ENCODE measurements at places on chromosomes 4 and X.

GRCh38 chr4:1409491-1410425 is 3.5 kb upstream of the NKX1-1 start:
- no peak for DNase-seq

DNA sequence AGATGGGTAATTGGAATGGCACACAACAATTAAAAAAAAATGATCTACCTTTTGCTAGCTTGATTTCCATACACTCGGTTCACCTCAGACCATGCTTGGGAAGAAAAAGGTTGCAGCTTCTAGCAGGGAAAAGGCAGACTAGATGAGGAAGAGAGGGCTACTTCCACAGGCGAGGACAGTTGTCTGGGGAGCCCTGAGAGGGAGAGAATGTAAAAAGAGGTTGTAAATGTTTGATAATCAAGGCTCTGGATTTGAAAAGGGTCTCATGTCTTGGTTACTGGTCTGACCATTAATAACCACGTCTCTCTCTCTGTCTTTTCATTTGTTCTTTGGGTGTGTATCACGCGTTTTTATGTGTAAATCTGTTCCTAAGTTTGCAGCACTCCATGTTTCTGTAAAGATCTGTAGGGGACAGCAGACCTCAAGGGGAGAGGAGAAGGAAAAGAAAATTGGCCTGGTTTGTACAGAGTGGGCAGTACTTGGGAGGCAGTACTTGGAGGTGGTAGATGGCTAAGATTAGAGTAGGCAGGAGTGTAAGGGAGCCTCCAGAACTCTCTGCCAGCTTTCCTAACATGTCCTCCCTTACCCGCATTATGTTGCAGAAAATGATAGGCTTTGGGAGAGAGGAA is 750 bp downstream of the ARMCX5 start:
- peak; percentile 22 for DNase-seq

- no peak for DNase-seq
These were observed 306.0 kb downstream of the RPA4 start for GRCh38 chrX:97189668-97190067.

DNA sequence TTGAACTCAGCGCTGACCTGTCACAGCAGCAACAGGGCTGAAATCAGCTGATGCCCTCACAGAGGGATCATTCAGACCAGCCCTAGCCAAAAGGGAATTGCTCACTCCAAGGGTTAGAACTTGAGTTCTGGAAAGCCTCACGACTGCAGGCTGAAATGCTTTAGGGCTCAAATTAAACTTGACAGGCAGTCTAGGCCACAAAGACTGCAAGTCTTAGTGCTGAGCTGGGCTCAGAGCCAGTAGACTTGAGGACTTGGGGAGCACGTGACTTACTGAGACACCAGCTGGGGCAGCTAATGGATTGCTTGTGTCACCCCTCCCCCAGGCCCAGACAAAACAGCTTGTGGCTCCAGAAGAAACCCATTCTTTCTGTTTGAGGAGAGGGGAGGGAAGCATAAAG is 119.0 kb upstream of the SLC6A14 start:
- peak; percentile 80 for DNase-seq

DNA sequence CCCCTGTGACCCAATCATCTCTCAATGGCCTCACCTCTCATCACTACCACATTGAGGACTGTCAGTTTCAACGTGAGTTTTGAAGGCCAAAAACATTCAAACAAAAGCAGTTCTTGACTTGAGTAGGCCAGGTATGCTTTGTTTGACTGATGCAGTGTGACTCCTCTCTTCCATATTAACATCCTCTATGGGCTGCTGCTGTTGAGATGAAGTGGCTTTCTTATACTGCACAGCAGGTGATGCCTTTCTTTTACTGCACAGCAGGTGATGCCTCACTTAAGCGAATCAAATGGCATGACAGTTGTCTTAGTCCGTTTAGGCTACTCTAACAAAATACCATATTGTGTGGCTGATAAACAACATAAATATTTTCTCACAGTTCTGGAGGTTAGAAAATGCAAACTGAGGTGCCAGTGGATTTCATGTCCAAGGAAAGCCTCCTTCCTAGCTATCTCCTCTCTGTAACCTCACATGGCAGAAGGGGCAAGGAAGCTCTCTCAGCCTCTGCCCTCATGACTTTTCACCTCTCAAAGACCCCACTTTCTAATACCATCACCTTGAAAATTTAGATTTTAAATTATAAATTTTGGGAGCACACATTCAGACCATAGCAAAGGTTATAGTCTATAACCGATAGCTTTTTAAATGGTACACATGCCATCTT is 2267.9 kb upstream of the AGA start:
- DNase-seq = no peak

DNA sequence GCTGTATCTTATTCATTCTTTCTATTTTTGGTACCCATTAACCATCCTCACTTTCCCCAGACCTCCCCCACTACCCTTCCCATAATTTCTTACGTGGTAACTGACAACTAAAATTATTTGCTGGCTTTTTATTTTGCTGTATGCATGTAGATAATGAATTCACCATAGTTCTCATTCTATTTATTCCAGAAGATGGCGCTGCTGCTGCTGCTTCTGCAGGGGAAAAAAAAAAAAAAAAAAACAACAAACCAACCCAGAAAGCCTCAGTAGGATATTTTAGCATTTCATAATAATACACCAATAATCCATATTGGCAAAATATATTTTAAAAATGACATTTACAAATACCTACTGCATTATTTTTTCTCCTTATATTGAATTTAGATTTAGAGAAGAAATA is 416.6 kb upstream of the MAGEB18 start:
- no peak for DNase-seq
